ENCODE measurements at places on chromosomes 13 and 19.

GRCh38 chr19:42149447-42150202 lies 17.4 kb upstream of the POU2F2 start:
- DNase-seq: no peak

DNA sequence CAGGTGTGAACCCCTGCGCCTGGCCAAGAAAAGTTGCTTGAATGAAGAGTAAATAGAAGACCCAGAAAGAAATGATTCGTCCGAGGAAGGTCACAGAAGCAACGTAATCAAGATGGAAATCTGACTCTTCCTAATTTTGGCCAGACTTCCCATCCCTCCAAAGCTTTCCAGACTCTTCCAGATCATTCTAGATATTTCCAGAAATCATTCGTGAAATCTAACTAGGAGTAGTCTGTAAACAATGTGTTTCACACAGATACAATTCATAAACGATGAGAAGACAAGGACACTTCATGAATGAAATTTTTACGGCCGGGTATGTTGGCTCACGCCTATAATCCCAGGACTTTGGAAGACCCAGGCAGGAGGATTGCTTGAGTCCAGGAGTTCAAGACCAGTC lies 9.3 kb upstream of the LDLR start:
- DNase-seq: no peak

DNA sequence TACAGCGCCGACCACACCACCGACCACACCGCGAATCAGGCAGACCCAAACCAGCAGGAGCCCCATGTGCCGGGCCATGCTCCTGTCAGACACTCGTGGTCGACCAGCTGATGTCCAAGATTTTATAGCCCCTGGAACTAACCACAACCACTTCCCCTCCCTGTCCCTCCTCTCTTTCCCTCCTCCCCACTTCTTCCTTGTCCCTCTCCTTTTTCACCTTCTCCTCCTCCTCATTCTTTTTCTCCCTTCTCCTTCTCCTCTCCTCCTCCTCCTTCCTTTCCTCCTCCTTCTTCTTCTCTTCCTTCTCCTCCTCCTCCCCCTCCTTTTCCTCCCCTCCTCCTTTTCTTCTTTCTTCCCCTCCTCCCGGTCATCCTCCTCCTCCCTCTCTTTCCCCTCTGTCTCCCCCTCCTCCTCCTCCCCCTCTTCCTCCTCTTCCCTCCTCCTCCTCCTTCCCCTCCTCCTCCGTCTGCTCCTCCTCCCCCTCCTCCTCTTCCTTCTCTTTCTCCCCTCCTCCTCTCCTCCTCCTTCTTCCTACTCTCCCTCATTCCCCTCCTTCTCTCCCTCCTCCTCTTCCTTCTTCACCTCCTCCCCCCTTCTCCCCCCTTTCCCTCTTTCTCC lies 670 bp downstream of the BSPH1 start:
- DNase-seq: no peak

DNA sequence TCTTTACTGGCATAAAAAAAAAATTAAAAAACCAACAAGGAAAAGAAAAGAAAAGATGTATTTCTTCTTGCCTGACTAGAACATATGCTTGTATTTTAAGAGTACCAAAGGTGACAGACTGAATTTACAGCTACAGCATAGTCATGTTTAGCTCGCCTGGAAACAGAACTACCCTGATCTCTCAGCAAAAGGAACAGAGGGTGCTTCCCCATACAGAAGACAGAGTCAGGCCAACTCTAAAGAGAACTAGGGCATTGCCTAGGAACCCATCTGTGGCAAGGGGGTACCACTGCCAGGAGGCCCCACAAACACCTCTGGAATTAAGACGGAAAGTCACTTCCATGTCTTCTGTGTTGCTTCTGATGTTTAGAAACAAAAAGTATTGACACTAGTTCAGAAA lies 252.1 kb upstream of the STARD13 start:
- DNase-seq: no peak

DNA sequence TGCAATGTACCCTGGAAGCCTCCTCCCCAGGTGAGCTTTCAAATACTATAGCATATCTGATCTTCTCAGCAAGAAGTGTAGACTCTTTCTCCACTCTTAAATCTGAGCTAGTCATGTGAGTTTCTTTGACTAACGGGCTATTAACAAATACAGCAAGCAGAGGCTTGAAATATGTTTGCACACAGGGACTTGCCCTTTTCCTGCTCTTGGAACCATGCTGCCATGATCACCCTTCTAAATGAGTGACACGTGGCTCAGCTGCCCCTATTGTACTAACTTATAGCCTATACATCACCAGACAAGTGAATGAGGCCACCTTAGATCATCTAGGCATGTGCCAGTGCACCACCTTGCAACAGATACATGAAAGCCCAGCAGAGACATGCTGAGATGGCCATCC lies 13.3 kb upstream of the SUCLA2 start:
- no peak for DNase-seq

GRCh38 chr13:113404723-113405471 lies 41.0 kb upstream of the GRTP1 start:
- no peak for DNase-seq

DNA sequence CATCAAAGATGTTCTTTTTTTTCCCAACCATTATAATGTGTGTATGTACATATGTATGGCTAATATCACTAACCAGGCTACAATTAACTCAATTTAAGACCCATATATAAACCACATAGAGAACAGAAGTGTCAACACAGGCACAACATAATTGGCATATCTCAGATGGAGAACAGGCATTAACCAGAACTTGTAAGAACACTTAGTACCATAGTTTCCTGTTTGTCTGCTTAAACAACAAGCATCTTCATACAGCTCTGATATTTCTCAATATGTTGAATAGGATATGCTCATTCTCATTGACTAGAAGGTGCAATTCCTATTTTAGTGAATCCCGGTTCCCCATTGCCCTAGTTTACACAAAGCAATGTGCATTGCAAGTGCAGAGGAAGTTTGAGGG lies 116.9 kb upstream of the EDNRB start:
- no peak for DNase-seq

- no peak for DNase-seq
These were observed 141.0 kb downstream of the AKAP11 start for GRCh38 chr13:42412812-42413483.

DNA sequence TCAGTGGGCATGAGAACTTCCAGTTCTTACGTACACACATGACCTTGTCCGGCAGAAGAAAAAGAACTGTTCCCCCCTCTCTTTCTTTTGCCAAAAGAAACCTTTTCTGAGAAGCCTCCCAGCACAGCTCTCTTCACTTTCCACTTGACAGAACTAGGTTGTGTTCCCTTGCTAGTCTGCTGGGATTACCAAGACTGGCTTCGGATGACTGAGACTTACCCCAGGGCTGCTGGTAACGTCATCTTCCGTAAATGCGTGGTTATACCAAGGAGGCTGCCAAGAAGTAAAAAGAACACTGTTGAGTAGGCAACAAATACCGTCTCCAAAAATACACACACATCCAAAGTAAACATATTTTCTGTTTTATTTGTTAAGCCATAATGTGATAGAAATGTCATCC lies 908.2 kb downstream of the EFNB2 start:
- no peak for DNase-seq

DNA sequence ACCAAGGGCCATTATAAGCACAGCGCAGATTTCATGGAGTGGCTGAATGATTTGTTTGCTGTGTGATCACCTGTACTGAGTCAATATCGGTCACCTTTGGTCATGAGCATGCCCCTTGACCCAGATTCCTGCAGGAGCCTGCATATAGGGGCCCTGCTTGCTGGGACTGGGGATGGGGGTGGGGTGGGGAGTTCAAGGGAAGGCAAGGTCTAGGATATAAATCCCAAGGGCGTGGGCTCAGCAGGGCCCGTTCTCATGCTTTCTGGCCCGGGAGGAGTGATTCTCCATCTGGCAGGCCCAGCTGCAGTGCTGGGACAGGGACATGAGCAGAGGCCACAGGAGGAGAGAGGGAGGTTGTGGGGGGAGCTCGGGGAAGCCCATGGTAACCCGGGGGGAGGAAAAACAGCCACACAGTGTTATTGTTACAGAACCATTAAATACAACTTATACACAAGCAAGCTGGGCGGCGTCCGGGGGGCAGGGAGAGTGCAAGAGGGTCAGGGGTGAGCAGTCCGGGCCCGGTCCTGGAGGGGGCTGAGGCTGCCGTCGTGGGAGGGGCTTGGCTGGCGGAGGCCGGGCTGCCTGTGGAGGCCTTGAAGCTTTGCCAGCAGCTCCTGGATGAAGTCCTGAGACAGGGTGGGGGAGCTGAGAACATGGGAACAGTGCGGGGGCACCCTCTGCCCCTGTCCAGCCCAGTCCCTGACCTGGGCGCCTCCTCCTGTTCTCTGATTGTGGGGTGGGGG lies 5.2 kb downstream of the PPP1R14A start:
- no peak for DNase-seq

GRCh38 chr19:47723581-47723940 lies 10.3 kb downstream of the EHD2 start:
- no peak for DNase-seq

DNA sequence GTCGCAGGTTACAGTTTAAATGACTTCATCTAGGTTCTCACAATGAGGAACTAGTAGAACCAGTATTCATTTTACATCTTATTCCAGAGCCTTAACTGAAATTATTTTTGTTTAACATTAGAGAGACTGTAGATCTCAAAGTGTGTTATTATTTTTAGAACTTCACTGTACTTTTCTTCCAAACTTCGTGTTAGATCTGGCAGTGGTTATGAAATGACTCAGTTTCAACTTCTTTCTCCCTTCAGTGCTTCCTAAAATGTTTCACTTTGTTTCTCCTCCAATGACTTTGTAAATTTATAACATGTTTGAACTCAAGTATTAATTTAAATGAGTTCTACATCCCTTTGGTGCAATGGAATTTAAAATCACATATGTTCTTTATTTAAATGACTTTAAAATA lies 139.3 kb downstream of the PCDH9 start:
- DNase-seq: no peak

DNA sequence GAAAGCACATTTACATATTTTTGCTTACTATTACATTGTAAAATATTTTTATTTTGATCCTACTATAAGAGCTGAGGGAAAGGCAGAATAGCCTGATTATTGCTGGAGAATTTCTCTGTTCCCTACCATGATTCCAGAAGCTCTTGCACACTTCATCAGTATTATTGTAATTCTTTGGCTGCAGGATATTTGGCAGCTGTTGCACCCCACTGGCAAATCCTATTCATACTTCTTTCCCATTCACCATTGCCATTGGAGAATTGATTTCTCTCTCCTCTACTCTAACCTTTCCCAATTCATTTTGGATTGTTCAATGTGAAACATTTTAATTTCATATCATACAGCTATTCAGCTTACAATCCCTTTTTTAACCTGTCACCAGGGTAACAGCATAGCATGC lies 238.0 kb downstream of the GGACT start:
- DNase-seq: no peak

- DNase-seq: no peak
These were observed 434.4 kb upstream of the PCDH9 start for GRCh38 chr13:67664502-67664901.

GRCh38 chr19:32717496-32717895 lies 2.1 kb upstream of the TDRD12 start:
- DNase-seq: no peak

GRCh38 chr19:3748965-3749364 lies 12.5 kb downstream of the APBA3 start:
- DNase-seq: no peak

- DNase-seq: no peak
These were observed 54.5 kb downstream of the SPTBN4 start for GRCh38 chr19:40521276-40521675.

Measured in stimulated activated naive CD4-positive, alpha-beta T cell treated with Interleukin-2 at 50 U/mL for 16 hours (primary cell).